GM13976 (cell line): ENCODE measurements at places on chromosomes 3 and 15.

DNA sequence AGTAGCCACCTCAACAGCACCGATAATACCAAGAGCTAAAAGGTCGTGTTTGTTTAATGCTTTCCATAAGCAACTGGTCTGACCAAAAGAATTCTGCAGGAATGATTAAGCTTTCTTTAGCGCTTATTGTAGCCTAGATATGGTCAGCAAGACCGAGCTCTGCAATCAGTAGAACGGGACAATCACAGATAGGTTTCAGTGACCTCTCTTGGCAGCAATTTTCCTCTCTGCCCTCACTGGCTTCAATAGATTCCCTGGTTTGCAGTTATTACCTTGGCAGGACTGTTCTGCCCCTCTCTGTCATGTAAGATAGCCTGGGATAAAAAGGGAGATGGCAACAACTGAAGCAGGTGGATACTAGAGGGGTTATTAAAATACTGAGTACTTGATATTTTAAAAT, 337.1 kb upstream of the NECTIN3 start:
- DNase-seq = no peak

DNA sequence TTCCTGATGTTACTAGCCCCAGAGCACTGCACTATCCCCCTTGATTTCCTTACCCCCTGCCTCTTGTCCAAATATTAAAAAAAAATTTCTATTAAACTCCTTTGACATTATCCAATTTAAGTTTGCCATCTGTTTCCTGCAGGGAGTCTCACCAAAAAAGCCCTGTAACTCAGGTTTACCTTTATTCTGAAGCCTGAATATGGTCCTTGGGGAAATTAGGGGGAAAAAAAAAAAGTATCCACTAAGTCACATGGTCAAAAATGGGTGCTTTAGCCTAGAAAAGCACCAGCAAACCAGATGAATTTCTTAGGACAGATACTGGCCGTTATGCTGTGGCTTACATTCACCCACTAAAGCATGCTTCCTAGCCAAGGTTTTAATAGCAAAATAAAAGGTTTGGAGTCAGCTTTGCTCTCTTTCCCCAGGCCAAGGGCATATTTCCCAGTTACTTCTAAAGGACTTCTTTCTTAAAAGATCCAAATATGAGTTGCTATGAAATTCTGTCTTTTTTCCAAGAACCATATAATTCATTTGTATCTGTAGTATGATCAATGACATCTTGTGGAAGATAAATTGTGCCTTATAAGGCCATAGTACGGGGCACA, 394.9 kb downstream of the LSAMP start:
- DNase-seq = no peak

DNA sequence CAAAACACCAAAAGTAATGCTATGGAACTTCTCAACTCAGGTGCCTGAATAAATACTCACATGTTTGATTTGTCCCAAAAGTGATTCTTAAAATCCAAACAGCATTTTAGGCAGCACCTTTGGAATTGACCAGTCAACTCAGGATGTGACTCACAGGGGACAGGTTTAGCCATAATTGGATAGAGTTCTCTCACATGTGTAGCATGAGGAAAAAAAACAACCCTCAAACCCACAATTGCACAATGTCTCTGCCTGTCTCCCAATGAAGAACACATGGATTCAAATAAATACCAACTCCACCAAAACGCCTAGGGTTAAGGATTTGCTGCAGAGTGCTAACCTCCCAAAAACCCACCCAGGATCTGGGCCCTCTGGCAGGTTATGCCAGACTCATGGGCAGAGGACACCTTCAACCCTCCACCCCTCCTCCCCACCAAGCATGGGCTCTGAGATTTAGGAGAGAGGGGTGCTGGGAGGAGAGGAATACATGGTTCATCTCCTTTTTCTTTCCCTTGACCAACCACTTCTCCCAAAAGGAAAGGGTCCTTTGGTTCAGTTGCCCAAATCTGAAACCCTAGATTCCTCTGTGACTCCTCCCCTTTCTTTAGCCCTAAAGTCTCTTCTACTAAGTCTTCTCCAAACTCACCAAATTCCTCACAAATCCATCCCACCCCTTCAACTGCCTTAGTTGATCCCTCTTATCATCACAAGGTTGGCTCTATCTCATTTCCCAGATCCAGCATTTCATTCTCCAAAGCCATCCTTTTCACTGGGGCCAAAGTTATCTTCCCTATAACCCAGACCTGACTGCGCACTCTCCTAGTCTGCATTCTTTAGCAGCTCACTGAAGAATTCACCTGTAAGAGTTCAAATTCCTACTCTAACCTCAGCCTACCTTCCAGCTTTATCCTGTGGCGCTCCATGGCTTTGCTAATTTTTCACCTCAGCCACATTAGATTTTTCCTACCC, 7.7 kb downstream of the RYK start:
- no peak for DNase-seq

- no peak for DNase-seq
Observed at GRCh38 chr3:22729981-22730380, 473.1 kb upstream of the UBE2E2 start.

DNA sequence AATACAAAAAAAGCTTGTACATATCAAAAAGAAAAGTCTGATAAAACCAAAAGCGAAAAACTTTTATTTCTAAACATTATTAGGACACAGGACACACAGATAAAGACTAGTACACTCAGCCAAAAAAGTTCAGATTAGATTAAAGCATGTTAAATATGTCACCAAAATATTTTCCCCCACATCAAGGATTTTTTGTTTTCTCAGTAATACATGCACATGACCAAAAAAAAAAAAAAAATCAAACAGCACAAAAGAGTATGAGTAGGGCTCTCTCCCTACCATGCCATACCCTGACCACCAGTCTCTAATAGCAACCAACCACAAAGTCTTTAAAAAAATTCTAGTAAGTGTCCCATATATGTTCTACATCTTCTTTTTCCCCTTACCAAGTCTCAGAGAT, 77.4 kb downstream of the LRRFIP2 start:
- DNase-seq = no peak

GRCh38 chr3:126544596-126545281, 14.0 kb downstream of the C3orf22 start:
- DNase-seq = no peak
